DMS 273 treated with DMSO at 0.1 percent for 48 hours (cell line): ENCODE measurements at places on chromosomes 2 and 18.

GRCh38 chr2:99765731-99766318 lies 276.0 kb upstream of the REV1 start:
- no peak for DNase-seq

DNA sequence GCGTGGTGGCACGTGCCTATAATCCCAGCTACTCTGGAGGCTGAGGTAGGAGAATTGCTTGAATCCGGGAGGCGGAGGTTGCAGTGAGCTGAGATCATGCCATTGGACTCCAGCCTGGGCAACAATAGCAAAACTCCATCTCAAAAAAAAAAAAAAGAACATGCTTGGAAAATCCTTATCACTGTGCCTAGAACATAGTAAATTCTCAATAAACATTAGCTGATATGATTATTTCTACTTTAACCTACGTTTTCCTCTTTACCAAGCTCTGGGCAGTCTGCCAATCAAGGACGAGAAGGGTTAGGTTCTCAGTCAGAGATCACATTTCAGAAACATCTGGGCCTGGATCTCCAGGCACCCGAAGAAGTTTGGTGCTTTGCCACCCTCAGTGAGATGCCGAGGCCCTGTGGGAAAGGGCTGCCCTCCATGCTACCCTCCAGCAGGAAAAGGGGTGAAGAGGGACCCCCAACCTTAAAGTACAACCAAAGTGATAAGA lies 107.7 kb downstream of the BCL11A start:
- peak; percentile 15 for DNase-seq

DNA sequence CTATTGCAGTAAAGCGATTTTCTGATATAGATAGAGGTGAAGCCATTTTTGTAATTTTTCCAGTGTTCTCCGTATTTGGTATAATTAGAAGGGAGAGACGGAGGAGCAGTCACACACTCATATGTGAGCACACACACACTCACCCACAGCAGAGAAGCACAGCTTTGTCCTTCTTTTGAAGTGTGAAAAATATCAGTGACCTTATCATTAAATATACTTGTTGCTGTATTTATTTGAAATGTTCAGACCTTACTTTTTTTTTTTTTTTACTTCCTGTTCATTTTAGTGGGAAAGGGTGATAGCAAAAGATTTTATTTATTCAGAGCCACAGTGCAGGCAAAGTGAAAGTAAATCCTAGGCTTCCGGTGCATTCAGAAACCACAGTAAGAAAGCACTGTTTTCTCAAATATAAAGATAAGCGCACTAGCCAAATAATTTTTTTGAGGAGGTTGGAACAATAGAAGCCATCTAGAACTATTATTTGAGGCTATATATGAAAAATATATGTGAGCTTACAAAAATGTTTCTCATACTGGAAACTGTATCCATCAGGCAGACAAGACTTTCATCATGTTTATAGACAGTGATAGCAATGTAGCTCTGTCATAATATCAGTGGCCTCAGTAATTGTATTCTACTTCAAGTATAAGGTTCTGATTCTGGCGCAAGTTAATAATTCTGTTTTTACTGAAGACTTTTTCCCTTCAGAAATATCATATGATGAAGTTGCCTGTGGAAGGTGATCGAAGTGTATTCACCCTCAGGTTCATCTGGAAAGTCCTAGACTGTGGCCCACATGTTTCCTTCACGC lies 37.2 kb downstream of the TSHZ1 start:
- no peak for DNase-seq

GRCh38 chr2:111919794-111920608 lies 21.6 kb downstream of the MERTK start:
- DNase-seq: no peak

DNA sequence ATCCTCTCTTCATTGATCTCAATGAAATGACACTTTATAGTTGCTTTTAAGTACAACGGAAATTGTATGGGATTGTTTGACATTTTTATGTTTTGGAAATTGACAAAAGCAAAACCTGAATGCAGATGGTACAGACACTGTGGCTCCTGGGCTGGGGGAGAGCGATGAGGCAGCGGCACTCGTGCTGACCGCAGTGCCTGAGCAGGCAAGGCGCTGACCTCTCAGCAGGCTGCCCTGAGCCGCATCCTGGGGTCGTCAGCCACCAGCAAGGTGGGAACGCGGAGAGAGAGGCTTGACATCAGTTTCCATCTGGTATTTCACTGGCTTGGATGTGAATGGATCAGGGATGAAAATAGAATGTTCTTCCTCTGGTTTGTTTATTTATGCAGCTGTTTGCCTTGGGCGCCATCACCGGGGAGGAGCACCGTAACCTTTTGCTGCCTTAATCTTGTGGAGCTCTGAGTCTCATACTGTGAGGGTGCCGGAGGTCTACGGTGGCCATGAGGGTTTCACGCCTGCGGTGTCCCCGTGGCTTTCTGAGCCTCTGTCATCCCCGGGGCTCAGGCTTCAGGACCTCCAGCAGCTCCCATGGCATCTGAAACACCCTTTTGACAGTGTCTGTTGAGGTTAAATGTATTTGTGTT lies 94.8 kb upstream of the TPO start:
- DNase-seq: no peak

- DNase-seq: no peak
Observed at GRCh38 chr2:238290091-238290509, 1.7 kb upstream of the PER2 start.

DNA sequence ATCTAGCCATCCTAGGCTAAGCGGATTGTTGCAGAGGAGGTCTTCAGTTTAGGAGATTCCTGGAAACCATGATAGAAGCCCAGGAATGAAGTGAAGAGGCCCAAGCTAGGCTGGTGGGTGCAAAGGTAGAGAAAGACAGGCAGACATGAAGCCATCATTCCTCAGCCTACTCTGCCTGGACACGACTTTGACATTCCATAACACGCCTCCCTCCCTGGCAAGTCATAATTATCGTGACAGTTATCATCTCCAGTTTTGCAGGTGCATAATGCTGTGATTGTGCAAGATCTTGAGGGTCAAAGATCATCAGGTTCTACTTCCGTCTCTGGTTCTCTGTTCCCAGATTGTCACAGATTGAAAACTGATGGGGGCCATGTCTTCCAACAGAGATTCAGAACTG lies 15.2 kb upstream of the FZD5 start:
- DNase-seq: no peak

GRCh38 chr2:25697559-25698341 lies 24.4 kb upstream of the DTNB start:
- no peak for DNase-seq

- no peak for DNase-seq
Observed at GRCh38 chr2:150279686-150280085, 207.8 kb downstream of the RND3 start.

DNA sequence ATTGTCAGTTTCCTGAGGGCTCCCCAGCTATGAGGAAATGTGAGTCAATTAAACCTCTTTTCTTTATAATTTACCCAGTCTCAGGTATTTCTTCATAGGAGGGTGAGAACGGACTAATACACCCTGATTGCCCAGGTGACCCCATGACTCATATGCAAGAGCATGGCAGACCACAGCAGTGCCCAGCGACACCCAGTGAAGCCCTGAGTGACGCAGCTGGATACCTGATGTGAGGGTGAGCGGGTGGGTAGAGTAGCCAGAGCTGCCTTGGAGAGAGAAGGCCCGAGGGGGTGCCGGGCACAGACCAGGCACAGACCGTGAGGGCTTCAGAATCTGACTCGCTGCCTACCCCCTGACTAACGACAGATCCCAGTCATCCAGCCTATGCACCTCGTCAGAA lies 15.4 kb downstream of the ALPG start:
- no peak for DNase-seq

- DNase-seq: no peak
Observed at GRCh38 chr2:95296880-95297487, at the start of gene KCNIP3. KCNIP3 (plus strand) TSS chr2:95297347; CDS start chr2:95297439, 92 bp downstream.
